Liver (tissue), 10 donors: ENCODE measurements at places on chromosomes 5 and 9. TPM values are rescaled to one million over a fixed set of nuclear protein-coding genes. Genes with fewer than 3 reads are reported as not detected.
A peak's percentile ranks its signal among the peaks of the same experiment; 100 is the strongest.

The LHFPL2 gene
- polyA plus RNA-seq: 1.6 TPM

The GABRA1 gene
- polyA plus RNA-seq: not detected

The LCP2 gene
- 3.6 TPM for polyA plus RNA-seq

The C6 gene
- polyA plus RNA-seq: 281 TPM

The NR5A1 gene
- polyA plus RNA-seq: not detected

The TGFBI gene
- polyA plus RNA-seq: 33.7 TPM

The SH3RF2 gene
- 1.0 TPM for polyA plus RNA-seq

The ANKRD55 gene
- polyA plus RNA-seq: 1.7 TPM

The S100Z gene
- polyA plus RNA-seq: not detected

The CSF1R gene
- polyA plus RNA-seq: 17.9 TPM

The ANKH gene
- polyA plus RNA-seq: 41.8 TPM

The PCDHGA6 gene
- polyA plus RNA-seq: 0.18 TPM

The NMUR2 gene
- not detected for polyA plus RNA-seq

GRCh38 chr9:107953556-107954125 lies 464.1 kb upstream of the KLF4 start:
- no peaks in the 10 kb centered on the region for H3K27me3 ChIP-seq
- no peak overlapping the region for H3K27ac ChIP-seq
- no peaks in the 10 kb centered on the region for H3K36me3 ChIP-seq
- H3K4me3 ChIP-seq: no peak overlapping the region

DNA sequence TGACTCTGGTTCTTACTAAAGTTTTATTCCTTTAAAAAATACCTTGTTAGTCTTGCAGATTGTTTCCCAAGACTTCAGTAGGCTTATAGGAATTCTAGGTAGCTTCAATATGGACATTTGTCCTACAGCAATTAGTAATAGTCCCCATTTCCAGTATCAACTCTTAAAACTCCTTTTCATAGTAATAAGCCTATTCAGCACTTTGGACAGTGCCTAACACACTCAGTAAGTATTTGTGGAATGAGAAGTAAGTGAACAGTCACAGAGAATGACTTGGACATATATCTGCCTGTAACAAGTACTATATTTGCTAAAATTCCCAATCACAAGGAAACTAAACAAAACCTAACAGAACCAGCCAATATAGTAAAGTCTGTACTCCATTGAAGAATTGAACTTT lies 1291.8 kb upstream of the DMAC1 start:
- H3K4me1 ChIP-seq: no peaks in the 10 kb centered on the region
- DNase-seq: no peak
- H3K4me3 ChIP-seq: no peak overlapping the region
- no peaks in the 10 kb centered on the region for H3K27me3 ChIP-seq

GRCh38 chr5:65190328-65191053 lies 291.2 kb downstream of the ADAMTS6 start:
- no peaks in the 10 kb centered on the region for H3K27me3 ChIP-seq
- no peak overlapping the region for H3K4me3 ChIP-seq
- no peak for DNase-seq

DNA sequence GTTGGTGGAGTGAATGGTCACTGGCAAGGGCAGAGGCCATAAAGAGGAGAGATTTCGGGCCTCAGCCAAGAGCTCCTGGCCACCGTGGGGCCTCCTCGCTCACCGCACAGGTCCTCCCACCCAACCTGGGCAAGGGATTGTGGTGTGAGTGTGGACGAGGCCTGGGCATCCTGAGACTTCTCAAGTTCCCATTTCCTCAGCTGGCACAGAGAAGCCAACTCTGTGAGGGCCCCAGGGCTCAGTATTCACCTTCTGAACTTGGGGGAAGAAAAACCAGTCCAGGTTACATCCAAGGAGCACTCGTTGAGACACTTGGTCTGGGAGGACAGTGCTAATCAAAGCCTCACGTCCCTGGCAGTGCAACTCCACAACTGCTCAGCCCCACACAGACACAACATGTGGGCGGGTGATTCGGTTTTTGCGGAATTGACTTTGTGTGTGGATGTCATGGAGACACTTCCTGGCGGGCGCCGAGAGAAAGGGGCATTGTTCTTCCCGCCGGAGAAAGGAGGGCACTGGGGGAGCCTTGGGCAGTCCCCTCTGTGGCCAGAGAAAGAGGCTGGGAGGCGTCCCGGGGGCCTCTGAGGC lies 28.5 kb upstream of the NKD2 start:
- no peaks in the 10 kb centered on the region for H3K4me1 ChIP-seq
- no peak overlapping the region for H3K4me3 ChIP-seq
- no peaks in the 10 kb centered on the region for H3K36me3 ChIP-seq
- no peak for DNase-seq
- H3K27me3 ChIP-seq: no peaks in the 10 kb centered on the region

GRCh38 chr5:100872408-100873190 lies 30.5 kb downstream of the ST8SIA4 start:
- H3K27me3 ChIP-seq: no peaks in the 10 kb centered on the region
- no peak overlapping the region for H3K27ac ChIP-seq
- H3K4me1 ChIP-seq: no peaks in the 10 kb centered on the region
- no peak overlapping the region for H3K4me3 ChIP-seq
- DNase-seq: no peak

- DNase-seq: no peak
- no peaks in the 10 kb centered on the region for H3K27me3 ChIP-seq
- peaks cover 26% of the 10 kb centered on the region for H3K36me3 ChIP-seq
- no peak overlapping the region for H3K4me3 ChIP-seq
- no peaks in the 10 kb centered on the region for H3K4me1 ChIP-seq
Observed at GRCh38 chr5:119470851-119471451, 18.7 kb downstream of the HSD17B4 start.

DNA sequence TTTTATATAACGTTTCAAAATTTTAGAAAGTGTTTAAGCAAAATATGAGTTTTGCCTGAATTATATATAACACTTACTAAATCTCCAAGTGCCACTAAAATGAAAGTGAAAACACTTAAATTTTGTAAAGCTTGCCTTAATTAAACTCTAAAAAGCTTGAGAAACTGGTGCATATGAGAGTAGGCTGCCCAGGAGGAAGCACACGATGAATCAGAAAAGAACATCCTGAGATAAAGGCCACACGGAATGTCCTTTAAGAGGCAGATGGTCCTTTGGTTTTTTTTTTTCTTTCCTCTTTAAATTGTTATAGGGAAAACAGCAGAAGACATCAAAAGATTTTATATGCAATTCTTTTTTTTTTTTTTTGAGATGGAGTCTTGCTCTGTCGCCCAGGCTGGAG lies 60.3 kb downstream of the HABP4 start:
- no peak for DNase-seq
- H3K36me3 ChIP-seq: peaks cover 34% of the 10 kb centered on the region
- H3K4me3 ChIP-seq: no peak overlapping the region
- H3K27ac ChIP-seq: no peak overlapping the region
- H3K4me1 ChIP-seq: no peaks in the 10 kb centered on the region

DNA sequence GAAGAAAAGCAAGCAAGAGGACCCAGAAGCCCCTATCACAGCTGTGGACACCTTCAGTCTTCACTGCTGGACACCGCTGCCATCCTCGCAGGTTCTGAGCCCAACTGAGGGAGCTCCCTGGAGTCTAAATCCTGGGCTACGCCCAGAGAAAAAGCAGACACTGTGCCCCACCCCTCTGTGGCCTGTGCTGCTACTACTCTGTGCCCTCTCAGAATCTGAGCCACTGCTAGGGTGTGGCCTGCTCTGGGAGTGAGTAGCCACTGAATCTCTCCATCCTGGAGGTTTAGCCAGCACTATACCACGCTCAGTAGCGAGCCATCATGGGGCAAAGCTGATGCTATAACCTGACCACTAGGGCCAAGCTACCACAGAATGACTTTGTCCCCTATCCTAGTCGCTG lies 338.2 kb downstream of the NPR3 start:
- DNase-seq: no peak
- H3K27ac ChIP-seq: no peak overlapping the region
- H3K4me3 ChIP-seq: no peak overlapping the region
- no peaks in the 10 kb centered on the region for H3K27me3 ChIP-seq
- H3K4me1 ChIP-seq: no peaks in the 10 kb centered on the region

DNA sequence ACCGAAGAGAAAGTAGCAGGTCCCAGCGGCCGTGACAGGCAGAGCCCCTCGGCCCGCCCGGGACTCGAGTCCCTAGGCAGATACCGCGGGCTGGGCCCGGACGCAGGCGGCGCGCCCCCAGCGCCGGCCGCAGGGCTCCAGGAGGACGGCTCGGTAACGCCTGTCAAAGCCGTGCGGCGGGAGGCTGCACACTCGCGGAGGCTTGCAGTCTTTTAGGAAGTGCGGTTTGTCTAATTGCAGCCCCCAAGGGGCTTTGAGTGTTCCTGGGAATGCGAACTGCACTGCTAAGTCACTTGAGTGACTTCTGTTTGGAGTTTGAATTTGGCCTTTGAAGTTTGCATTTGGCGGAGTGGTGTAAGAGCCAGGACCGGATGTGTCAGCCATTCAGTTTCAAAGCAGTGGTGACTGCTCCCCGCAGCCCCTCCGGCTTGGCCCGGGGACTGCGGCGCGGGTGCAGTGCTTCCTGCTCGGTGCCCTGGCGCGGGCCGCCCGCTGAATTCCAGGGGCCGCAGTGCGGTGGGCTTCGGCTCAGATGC lies 1.3 kb downstream of the MAP3K1 start:
- no peaks in the 10 kb centered on the region for H3K27me3 ChIP-seq
- no peaks in the 10 kb centered on the region for H3K4me1 ChIP-seq
- peak overlapping the region; percentile 95 for H3K4me3 ChIP-seq
- no peaks in the 10 kb centered on the region for H3K36me3 ChIP-seq
- peak overlapping the region; percentile 96 for H3K27ac ChIP-seq

GRCh38 chr5:135667673-135668072 lies 88.9 kb upstream of the CXCL14 start:
- H3K27ac ChIP-seq: no peak overlapping the region
- no peak for DNase-seq
- no peaks in the 10 kb centered on the region for H3K36me3 ChIP-seq
- H3K27me3 ChIP-seq: no peaks in the 10 kb centered on the region
- no peak overlapping the region for H3K4me3 ChIP-seq

DNA sequence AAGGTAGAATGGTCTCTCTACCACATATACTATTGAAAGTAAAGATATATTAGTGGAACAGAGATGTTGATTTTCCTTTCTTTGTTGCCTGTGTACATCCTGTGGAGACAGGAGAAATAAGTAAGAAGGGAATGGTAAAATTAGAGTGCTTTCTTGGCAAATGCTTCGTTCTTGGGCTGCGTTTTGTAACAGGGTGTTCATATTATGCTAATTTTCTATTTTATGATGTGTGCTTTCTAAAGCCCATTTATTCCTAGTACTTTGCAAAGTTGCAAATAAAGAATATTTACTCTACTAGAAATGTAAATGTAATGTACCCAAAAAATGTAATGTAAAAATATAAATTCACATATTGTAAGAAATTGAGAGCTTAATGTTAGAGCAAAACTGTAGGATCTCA lies 40.5 kb upstream of the RIOK2 start:
- DNase-seq: no peak
- no peaks in the 10 kb centered on the region for H3K27me3 ChIP-seq
- H3K4me3 ChIP-seq: no peak overlapping the region

GRCh38 chr5:29516224-29516623 lies 1677.3 kb upstream of the CDH6 start:
- H3K36me3 ChIP-seq: no peaks in the 10 kb centered on the region
- DNase-seq: no peak

GRCh38 chr5:6443326-6443725 lies 5.3 kb upstream of the UBE2QL1 start:
- no peaks in the 10 kb centered on the region for H3K36me3 ChIP-seq
- H3K4me3 ChIP-seq: no peak overlapping the region
- DNase-seq: no peak
- no peaks in the 10 kb centered on the region for H3K27me3 ChIP-seq

GRCh38 chr9:117470902-117471301 lies 56.0 kb upstream of the ASTN2 start:
- DNase-seq: no peak
- no peaks in the 10 kb centered on the region for H3K27me3 ChIP-seq
- H3K36me3 ChIP-seq: no peaks in the 10 kb centered on the region
- no peak overlapping the region for H3K27ac ChIP-seq

GRCh38 chr9:18437315-18438201 lies 36.4 kb upstream of the ADAMTSL1 start:
- H3K4me3 ChIP-seq: peak overlapping the region; percentile 58
- no peaks in the 10 kb centered on the region for H3K36me3 ChIP-seq
- peaks cover 19% of the 10 kb centered on the region for H3K4me1 ChIP-seq
- peak overlapping the region; percentile 79 for H3K27ac ChIP-seq

- H3K4me1 ChIP-seq: no peaks in the 10 kb centered on the region
- H3K27me3 ChIP-seq: no peaks in the 10 kb centered on the region
- no peak overlapping the region for H3K27ac ChIP-seq
- DNase-seq: no peak
- no peaks in the 10 kb centered on the region for H3K36me3 ChIP-seq
- no peak overlapping the region for H3K4me3 ChIP-seq
Observed at GRCh38 chr5:174221946-174222345, 176.4 kb downstream of the NSG2 start.

- H3K4me1 ChIP-seq: peaks cover 2% of the 10 kb centered on the region
- H3K27ac ChIP-seq: peak within 1 kb of the TSS; percentile 79
- DNase-seq: peak; percentile 83
- no peaks in the 10 kb centered on the region for H3K36me3 ChIP-seq
Observed at GRCh38 chr9:88388203-88388885, at the start of gene SPIN1. TSS of gene SPIN1 (plus strand) at chr9:88388444. CDS start at chr9:88426540, 38,096 bp downstream.

DNA sequence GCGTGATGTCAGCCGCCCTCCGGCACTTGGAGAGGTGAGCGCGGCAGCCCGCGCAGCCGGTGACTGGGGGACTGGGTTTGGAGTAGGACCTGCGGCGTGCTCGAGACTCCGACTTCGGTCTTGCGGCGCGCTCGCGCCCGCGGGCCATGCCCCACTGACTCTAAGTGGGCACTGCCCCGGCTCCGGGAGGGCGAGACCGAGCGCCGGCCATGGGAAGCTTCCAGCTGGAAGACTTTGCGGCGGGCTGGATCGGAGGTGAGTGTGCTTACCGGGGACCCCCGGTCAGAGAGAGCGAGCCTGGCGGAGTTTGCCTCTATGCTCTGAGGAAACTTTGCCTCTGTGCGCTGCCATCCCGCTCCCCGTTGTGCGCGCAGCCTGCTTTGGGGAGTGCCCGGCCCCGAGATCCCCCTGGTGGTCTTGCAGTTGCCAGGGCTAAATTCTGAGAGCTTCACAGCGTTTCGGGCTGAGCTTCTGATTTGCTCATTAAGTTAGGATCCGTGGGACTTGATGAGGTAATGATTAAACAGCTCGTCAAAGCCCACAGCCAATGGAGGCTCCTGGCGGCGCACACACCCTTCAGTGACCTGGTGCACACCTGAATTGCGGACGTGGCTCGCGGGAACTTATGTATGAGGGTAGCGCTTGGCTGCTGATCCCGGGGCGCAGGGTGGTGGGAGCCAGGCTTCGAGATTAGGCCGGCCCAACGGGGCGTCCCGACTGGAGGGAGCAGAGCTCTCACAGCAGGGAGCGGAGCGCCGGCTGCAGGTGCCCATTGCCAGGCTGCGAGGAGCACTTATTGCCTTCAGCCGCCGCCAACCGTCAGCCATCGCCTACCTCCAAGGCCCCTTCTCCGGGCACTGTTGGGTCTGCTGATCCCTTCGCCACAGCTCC lies at the start of gene SLC25A48:
SLC25A48 (plus strand) TSS at position 25 of the 891 bp plus-strand sequence; CDS start at position 210, 185 bp downstream.
- H3K36me3 ChIP-seq: no peaks in the 10 kb centered on the region
- peaks cover 2% of the 10 kb centered on the region for H3K27me3 ChIP-seq
- peak; percentile 60 for DNase-seq
- peak within 1 kb of the TSS; percentile 16 for H3K4me3 ChIP-seq
- H3K27ac ChIP-seq: no peak within 1 kb of the TSS
